ENCODE measurements at places on chromosomes 5 and 9. TPM values are rescaled to one million over a fixed set of nuclear protein-coding genes. Genes with fewer than 3 reads are reported as not detected.
A peak's percentile ranks its signal among the peaks of the same experiment; 100 is the strongest.

DNA sequence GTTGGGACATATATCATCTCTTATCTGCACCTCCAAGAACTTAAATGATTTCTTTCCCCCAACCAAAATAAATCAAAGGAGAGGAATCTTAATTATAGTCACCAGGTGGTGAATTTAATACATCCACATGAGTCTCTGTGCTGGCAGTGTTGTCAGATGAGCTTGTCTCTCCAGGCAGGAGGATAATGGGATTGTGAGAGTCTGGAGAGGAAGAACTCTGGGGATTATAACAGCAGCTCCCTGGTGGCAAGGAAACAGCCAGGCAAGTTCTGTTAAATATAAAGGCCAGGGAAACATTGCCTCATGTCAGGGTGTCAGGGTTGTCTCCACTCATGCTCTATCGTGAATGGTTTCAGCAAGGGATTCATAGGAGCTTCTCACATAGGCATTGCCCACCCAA lies 80.8 kb downstream of the TLR4 start:
- H3K4me1 ChIP-seq = peaks cover 10% of the 10 kb centered on the region
- DNase-seq = no peak

DNA sequence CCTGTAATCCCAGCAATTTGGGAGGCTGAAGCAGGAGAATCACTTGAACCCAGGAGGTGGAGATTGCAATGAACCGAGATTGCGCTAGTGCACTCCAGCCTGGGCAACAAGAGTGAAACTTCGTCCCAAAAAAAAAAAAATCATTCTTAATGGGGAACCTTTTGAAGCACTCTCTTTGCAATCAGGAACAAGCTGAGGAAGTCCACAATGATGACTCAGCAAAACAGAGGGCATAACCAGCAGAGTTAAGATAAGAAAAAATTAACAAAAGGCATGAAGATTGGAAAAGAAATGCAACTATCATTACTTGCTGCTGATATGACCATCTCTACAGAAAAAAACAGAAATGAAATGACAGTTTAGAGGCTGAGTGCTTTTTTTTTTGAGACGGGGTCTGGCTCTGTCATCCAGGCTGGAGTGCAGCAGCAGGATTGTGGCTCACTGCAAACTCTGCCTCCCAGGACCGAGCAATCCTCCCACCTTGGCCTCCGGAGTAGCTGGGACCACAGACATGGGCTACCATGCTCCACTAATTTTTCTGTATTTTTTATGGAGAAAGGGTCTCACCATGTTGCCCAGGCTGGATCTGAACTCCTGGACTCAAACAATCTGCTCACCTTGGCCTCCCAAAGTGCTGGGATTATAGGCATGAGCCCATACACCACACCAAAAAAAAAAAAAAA lies 88.0 kb downstream of the FNBP1 start:
- no peak overlapping the region for H3K4me3 ChIP-seq
- peaks cover 65% of the 10 kb centered on the region for H3K36me3 ChIP-seq
- no peaks in the 10 kb centered on the region for H3K27me3 ChIP-seq
- peaks cover 51% of the 10 kb centered on the region for H3K4me1 ChIP-seq
- peak overlapping the region; percentile 80 for H3K27ac ChIP-seq

- DNase-seq = peak; percentile 95
- H3K27me3 ChIP-seq = no peaks in the 10 kb centered on the region
- H3K27ac ChIP-seq = peak overlapping the region; percentile 100
- H3K4me3 ChIP-seq = peak overlapping the region; percentile 78
Observed at GRCh38 chr5:180809403-180810209, 7.0 kb upstream of the MGAT1 start.

ZBED3 gene
- 0.58 TPM for total RNA-seq

PCDHB7 gene
- not detected for total RNA-seq

TRAPPC13 gene
- total RNA-seq = 18.5 TPM

PDE6A gene
- total RNA-seq = not detected

CNTNAP3B gene
- total RNA-seq = not detected

NEURL1B gene
- 1.7 TPM for total RNA-seq

AHRR gene
- 56.8 TPM for total RNA-seq
